ENCODE measurements at places on chromosomes 4 and X.

DNA sequence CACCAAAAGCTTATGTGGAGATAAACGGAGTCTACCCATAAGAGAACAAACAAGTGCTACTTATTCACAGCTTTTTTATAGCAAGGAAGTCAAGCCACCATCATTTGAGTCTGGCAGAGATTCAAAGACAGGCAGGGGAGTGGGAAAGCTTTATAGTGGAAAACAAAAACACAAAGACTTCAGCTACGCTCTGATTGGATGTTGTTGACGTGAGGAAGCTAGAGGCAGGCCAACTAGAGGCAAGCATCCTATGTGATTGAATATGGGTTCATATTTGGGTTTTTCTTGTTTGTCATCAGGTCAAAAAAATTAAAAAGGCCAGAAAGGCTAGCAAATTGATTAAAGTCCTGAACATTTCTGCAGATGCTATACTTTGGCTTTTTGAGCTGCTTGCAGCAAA, 719 bp upstream of the TCEAL4 start:
- no peak for DNase-seq

DNA sequence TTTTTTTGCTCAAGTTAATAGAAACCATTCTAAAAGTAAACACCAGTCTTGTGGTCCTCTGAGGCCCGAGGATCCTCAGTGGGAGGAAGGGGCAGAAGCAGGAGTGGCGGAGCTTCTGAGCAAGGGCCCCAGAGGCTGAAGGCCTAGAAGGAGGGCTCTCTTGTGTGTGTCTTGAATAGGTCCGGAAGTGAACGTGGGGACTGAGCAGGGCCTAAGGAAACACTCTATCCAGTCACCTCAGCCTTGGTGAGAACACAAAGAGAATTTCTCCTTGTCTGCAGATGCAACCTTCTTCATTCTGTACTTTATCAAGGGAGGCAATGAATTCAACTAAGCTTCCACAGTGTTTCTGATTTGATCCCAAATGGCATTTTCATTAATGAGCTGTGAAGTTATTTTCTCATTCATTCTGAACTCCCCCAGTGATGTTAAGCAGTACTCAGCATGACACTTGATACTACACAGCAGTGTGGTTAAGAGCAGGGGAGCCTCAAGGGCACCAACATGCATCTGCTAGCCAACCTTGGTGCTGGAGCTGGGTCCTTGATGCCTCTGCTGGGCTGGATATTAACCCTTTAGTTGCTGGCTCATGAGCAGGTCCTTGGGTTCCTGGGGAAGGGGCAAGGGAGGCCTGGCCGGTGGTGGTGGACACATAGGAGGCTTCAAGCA, 64.7 kb downstream of the RBM47 start:
- DNase-seq, result no peak

GRCh38 chr4:122758033-122758432, 25.5 kb downstream of the BBS12 start:
- no peak for DNase-seq

GRCh38 chrX:16867947-16868346, 2.2 kb downstream of the RBBP7 start:
- DNase-seq, result no peak

DNA sequence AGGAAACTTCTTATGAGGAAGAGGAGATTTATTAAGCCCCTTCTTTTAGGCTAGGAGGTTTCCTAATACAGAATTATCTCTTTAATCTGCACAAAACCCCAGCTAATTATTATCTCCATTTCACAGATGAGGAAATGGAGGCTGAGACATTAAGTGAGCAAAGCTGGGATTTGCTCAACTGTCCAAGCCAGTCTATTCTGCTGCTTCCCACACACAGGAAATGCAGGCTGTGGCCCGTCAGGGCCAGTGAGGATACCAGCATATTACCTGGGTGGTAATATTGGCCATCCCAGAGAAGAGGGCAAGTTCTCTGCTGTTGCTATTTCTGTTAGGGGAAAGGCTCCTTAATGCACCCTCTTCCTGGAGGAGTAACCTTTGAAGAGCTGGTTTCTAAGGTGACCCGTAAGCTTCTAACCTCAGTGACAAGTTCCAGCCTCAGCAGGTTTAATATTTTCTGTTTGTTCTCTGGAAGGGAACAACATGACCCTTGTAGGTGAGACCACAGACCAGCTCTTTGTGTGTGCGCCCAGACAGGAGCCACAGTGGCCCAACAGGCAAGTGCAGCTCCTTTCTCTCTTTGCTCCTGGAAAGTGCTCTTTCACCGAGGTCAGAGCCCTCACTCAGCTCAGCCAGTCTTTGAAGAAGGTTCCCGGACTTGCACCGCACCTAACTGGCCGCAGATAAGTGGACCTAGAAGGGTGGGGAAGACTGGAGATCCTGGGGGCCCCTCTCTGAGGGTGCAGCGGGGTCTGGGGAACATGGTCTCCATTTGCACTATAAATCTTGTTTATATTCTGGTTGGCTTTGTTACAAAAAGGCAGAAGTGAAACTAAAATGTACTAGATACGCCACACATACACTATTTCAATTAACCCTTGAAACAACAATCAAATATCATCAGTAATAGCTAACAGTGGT, 35.5 kb downstream of the TBC1D9 start:
- DNase-seq, result no peak

GRCh38 chr4:146124023-146124680, 51.4 kb upstream of the LSM6 start:
- DNase-seq, result no peak

DNA sequence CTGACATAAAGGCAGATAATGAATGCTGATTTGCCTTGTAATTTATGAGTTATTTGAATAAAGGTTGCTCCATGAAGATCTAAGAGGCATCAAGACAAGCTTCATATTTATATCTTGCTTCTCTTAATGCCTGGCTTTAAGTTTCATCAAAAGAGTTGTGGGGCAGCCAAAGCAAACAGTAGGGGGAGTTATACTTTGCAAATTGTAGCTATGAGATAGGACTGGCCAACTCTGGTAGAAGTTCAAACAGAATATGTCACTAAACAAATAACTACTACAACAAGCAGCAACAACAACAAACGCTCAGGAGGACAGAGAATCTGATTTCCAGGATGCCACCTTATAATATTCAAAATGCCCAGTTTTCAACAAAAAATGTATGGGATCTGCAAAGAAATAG, 69.1 kb upstream of the PLAC1 start:
- no peak for DNase-seq

DNA sequence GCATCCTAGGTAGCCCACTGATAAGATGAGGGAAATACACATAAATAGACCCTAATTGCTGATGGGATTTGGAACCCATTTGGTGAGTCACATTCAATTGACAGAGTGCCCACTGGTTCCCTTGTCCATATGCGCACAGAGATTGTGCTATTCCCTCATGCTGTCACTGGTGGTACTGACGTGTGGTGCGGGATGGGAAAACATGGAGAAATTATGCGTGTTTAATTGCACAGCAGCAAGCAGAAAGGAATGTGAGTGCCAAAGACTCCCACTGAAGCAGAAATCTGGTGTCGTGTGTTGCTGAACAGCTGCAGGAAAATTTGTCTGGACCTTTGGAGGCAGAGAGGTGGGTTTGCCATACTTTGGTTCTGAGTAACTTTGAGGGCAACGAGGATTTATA, 92.2 kb downstream of the NHSL2 start:
- no peak for DNase-seq

DNA sequence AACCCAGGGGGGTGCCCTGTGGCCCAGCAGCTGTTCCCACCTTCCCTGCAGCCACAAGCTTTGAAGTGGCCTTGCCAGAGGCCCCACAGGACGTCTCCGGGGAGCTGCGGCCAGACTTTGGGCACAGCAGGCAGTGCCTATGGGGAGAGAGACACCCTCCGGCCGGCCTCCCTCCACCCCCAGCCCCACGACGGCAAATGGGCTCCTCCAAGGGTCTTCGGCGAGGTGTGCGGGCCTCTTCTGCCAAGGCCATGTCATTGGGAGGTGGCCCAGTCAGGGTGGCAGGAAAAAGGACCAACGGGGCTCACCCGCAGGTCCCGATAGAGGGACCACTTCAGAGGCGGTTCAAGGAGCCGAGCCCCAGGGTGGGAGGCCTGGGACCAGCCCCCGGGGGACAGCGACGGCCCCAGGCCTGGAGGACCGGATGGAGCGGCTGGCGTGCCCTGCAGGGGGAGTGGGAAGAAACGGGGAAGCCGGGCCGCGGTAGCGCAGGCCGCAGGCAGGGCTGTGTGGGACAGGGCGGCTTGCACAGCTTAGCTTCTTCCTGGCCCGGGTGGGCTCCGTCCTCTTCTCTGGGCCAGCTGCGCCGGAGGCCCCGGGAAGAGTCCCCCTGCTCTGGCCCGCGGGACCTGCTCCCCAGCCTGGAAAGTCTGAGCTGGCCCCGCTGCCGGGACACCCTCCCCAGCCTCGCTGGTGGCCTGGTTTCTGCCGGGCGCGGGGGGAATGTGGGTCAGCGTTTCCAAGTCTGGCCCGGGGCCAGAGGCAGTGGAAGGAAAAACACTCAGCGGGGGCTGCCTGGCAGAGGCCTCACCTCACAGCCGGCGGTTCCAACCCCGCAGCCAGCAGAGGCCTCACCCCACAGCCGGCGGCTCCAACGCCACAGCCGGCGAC, 21.9 kb upstream of the SPON2 start:
- DNase-seq, result no peak

DNA sequence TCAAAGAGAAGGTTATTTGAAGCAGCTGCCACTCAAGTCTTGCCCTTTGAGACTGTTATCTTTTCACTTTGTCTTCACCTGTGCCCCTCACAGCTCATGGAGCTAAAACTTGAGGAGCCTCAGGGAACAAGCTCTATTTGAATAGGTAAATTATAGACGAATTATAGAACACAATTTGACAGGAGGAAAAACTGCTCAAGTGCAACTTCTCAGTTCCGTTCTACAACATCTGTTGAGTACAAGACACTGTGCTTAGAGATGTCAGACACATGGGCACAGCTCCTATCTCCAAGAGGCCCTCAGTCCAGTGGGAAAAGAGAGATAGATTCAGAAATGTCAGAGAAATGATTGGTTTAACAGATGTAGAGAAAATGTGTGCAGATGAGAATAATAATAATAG, 5.1 kb downstream of the PPP1R2C start:
- DNase-seq, result no peak

- no peak for DNase-seq
Observed at GRCh38 chr4:84480082-84480481, 19.0 kb downstream of the NKX6-1 start.

GRCh38 chr4:38223306-38223705, 263.1 kb downstream of the PTTG2 start:
- DNase-seq, result no peak

GRCh38 chr4:168221301-168221700, 97.3 kb downstream of the DDX60 start:
- no peak for DNase-seq

DNA sequence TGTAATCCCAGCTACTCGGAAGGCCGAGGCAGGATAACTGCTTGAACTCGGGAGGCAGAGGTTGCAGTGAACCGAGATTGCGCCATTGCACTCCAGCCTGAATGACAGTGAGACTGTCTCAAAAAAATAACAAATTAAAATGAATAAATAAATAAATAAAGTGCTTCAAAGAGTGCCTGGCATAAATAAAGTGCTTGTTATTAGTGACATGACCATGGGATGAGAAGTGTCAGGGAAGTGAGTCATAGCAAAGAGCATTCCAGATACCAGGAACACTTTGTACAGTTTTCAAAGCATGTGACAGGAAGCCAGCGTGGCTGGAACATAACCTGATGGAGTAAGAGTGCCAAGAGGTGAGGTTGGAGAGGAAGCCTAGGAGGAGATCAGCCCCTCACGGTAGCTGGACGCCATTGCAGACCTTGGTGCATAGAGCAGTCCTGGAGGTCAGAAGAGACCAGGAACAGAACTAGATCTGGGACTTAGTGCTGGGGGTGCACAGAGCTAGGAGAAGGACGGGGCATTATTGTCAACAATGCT, 6.0 kb upstream of the WDR13 start:
- DNase-seq, result no peak

- DNase-seq, result no peak
Observed at GRCh38 chr4:134935320-134935719, 733.7 kb upstream of the PABPC4L start.

DNA sequence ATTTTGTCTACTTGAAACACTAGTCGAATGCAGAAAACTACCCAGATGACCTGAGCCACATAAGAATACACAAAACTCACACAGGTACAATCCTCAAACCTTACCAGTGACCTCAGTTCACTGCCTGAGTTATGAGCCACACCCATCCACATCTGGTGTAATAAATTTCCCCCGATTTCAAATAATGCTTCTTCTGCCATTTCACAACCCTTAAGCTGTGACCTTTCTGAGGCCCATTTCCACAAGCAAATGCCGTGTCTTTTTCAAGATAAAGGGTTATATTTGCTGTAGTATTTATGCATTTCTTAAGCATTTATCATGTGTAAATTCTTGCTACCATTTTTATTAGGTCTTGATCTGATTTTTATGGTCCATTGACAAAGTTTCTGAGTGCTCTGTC, 1.8 kb upstream of the ARHGEF38 start:
- no peak for DNase-seq

DNA sequence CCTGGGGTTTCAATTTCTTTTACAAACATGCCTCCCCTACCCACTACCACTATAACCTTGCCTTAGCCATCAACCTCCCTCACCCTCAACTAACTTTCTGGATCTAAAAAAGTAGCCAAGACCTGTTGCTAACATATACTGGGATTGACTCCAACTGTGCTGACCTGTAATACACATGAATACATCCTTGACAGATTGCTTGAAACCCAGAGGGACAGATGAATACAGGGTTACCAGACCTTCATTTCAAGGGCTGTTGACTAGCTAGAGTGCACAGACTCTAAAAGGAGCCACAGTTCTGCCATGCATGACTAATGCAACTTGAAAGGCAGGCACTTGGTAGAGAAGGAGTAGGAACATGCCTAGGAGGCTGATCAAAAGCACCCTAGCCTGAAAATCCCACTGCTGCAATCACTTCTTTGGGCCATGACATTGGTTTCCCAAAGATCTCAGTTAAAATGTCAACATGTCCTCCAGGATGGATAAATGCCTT, 121.0 kb downstream of the PCDH19 start:
- no peak for DNase-seq

DNA sequence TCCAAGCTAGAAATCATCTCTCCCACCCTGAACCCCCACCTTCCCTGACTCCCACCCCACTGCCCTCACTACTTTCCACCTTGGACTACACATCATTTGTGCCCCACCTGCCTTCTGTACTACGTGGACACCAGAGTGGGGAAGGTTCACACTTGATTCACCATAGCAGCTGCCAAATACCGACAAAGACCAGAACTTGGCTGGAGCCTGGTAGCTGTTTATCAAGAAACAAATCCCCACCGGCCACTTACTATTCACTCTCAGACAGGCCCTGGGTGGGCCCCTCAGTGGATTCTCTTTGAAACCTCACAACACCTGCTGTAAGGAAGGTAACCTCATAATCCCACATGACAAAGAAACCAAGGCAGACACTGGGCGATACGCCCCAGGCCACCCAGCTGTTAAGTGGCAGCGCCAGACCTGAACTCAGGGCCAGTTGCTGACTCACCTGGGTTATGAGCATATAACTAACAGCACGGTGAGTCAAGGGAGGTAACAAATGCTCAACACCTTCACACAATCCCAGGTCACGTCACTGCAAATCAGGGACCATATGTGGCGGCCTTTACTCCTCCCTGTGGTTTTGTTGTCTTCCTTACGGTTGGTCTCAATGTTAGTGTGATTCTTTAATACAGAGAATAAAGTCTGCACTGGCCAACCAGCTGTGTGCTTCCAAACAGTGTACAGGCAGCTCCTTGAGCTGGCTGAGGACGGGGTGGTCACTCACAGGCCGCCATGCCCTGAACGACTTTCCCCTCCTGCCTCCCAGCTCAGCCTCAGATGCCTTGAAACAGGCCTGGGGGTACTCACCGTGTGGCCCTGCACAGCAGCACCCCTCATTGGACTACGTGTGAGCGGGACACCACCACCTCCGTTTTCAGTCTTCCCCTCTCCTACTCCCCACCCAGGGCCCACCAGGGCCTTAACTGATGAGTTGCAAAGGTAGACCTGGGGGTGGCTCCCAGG, 7.5 kb downstream of the WDR1 start:
- no peak for DNase-seq
